ENCODE measurements at places on chromosomes 3 and 15.

GRCh38 chr3:135226057-135226456, 431.0 kb downstream of the EPHB1 start:
- DNase-seq, result no peak

DNA sequence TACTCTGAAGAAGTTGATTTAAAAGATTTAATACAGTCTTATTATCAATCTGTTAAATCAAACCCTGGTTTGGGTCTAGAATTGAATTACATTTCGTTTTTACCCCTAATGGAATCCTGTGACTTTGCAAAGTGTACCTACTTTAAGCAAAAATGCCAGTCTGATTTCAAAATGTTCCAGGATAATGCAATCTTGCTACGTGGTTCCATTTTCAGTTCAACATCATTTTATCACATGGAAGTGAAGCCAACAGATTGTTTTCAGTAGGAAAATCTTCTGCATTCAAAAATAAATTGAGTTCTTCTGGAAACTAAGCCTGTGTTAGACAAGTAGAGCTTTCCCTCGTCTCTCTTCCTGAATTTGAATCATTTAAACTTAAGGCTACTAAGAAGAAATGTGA, 356.4 kb downstream of the CHST2 start:
- no peak for DNase-seq

DNA sequence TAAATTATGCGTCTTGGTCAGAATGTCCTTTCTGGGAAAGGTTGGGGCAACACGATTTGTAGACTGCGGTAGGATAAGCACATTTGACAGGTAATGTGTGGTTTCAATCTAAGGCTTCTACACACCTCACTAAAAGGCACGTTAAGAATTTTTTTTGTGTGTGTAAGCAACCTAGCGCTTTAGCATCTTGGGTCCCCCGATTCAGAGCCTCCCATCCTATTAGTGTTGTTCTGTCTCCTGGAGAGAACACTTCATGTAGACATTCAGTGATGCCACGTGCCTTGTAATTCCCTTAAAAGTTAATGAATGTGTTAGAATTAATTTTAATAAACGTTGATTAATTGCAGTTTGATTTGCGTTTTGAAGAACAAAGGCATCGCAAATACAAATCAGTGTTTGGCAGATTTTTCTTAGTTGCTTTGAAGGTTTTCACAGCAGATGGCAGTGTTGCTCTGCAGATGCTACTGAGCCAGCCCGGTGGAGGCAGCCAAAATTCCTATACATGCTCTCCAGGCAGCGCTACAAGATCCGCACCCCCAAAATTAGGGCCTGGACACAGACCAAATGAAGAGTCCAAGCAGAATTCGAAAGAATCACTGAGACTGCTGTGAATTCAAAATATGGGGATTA, 63.5 kb downstream of the OTOL1 start:
- DNase-seq, result no peak

DNA sequence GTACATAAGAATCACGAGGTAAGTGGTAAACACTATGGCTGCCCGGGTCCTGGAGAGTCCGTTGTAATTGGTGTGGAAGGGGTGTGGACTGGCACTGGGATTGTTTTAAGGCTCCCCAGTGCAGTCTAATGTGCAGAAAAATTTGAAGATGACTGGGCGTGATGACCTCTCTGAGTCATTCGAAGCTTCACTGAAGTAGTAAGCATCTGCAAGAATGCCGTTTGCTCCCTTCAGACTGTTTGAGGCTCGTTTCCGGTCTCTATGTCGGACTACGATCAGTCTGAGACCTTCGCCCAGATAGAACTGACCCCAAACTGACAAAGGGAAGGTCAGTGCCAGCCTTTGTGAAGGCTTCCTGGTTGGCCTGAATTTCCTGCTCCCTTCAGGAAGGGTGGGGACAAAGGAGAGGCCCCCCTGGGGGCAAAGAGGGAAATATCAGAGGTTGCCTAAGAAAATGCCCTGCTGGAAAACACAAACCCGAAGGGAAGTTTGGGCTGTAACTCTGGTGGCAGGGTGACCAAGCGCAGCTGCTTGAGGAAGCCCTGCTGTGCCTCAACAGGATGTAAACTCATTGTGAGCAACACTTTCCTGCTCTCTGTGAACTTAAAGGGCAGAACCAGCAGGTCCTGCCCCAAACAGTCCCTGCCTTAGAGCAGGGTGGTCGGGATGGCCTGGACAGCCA, 34.6 kb downstream of the BTD start:
- no peak for DNase-seq

DNA sequence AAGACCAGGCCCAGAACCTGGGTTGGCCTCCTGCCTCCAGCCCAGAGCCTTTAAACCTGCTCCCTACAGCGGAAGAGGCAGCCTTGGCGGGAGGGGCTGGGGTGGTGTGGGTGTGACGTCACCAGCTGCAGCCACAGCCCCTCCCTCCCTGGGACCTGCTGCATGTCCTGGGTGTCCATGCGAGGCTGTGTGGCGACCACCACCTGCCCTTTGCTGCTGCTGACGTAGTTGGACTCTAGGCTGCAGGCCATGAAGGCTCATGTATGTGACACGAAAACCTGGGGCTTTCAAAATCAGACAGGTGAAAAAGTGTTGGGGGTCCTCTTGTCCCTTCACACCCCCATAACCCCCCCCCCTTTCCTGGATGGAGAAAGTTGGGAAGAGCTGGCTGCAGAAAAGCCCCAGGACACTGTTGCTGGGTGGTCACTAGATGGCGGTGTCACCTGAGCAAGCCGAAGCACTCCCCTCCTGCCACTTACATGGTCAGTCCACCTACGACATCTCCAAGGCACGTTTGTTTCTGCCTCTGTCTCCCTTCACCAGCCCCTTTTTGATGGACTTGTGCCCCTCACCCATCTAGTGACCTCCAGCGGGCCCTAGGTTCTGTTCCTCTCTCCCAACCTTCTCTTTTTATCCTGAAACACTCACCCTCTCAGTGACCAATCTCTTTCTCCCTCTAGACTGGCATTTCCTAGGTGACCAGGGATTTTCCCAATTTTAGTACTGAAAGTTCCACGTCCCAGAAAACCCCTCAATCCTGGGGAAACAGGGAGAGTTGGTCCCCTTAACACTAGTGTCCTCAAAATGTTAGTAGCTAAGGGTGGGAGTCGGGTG, 35.2 kb downstream of the SLC6A20 start:
- peak; percentile 21 for DNase-seq

GRCh38 chr15:27702581-27702980, 396.5 kb downstream of the OCA2 start:
- no peak for DNase-seq

- no peak for DNase-seq
These were observed 16.3 kb downstream of the VPS39 start for GRCh38 chr15:42191610-42192346.

DNA sequence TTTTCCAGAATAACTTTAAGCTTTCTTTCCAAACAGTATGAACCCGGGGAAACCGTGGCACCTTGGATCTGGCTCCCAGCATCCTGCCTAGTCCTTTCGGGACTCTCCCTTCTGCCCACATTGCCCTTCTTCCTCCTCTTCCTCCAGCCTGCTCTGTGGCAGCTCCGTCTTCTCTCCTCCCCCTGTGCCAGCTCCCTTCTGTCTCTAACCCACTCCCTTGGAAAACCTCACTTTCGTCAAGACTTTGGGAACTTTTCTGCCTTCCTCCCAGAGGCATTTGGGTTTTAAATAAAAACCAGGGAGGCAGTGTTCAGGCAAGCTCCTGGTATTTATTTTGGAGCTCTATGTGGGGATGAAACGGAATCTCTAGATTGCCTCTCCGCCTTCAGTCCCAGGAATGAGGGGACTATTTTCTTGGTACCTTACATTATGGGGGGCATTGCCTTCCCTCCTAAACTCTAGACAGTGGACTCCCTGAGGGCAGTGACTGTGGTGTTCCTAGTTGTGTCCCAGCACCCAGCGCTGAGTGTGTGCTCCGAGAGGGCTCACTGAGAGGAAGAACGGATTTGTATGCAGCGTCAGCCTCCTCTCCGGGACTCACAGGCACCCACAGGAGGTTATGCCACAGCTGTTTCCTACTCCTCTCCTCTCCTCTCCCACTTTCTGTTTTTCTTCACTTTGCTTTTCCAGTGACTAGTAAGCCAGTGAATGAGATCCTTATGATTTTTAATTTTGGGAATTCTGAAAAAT, 105.4 kb upstream of the MRPS22 start:
- DNase-seq, result no peak

GRCh38 chr3:138405486-138405885, 28.9 kb upstream of the ESYT3 start:
- DNase-seq, result no peak

DNA sequence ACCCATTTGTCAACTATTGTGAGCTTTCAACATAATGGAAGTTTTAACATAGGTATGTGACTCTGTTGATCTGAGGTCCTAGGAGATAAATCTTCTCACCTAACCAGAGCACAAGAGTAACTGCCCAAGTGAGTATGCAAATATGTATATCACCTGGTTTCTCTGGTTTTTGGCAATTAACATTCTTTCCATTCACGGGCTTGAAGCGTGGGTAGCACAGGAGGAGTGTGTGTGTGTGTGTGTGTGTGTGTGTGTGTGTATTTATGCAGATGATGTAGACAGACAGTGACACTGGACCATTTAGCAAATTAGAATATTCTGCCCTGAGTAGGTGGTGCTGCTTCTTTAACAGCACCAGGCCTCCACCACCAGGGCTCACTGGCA, 15.0 kb downstream of the EPHB1 start:
- no peak for DNase-seq

DNA sequence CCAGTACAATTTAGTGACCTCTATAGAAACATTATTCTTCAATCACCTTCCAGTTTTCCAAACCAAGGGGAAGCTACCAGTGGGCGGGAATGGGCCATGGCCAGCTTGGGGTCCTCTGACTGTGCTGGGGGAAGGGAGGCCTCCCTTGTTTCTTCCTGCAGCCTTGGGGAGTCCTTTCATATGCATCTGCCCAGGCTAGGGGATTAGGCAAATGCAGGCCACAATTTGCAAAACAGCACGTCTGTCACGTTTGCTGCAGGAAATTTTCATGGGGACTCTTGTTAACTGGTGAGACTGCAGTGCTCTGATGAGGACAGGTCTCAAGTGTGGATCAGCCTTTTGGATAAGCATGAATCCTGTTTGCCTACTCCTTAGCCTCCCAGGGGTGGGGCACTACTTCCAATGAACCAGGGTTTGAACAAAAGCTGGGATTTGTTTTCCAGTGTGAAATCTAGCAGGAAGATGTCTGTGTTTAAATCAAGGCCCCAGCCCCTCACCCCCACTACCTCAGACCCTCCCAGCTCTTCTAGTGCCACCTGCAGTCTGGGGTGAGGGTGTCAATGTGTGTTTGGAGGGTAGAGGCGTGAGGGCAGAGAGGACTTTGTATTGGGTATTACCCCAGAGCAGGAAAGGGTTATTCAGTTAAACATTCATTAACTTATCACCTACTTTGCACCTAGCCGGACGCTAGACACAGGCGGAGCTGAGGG, 219.9 kb downstream of the OPA1 start:
- DNase-seq, result no peak

GRCh38 chr3:120177151-120177550, 82.9 kb upstream of the GSK3B start:
- DNase-seq, result no peak

- no peak for DNase-seq
These were observed 312.5 kb upstream of the CTNNB1 start for GRCh38 chr3:40886660-40887425.

- DNase-seq, result no peak
These were observed 137.6 kb downstream of the IMPG2 start for GRCh38 chr3:101182734-101183133.

DNA sequence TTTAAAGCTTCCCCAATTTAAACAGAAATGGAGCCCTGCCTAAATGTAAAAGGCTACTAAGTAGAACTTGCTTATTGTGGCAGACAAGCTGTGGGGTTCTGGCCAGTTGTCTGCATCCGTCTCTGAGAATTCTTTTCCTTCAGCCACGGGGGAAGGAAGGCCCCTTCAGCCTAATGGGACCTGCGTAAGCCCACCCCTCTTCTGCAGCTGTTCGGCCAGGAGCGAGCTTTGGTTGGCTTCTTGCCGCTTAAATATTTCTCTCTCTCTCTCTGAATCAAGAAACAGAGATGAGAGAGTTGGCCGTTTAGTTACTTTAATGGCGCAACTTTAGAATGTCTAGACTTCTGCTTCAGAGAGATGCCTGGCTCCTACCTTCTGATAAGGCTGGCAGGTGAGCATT, 151.7 kb upstream of the PROK2 start:
- DNase-seq, result no peak

GRCh38 chr15:34810443-34811129, 15.2 kb upstream of the ACTC1 start:
- no peak for DNase-seq
